HCT116 (cell line): ENCODE measurements at places on chromosomes 4 and X. TPM values are rescaled to one million over a fixed set of nuclear protein-coding genes. Genes with fewer than 3 reads are reported as not detected.

- DNase-seq: no peak
Observed at GRCh38 chrX:6223516-6223915, 5.2 kb downstream of the NLGN4X start.

- no peak for DNase-seq
Observed at GRCh38 chr4:3747581-3747904, 18.6 kb upstream of the ADRA2C start.

Gene MAGED4B
- 0.52 TPM for total RNA-seq

GRCh38 chr4:98341309-98341708 lies 80.1 kb downstream of the RAP1GDS1 start:
- DNase-seq: no peak

Gene OCRL
- total RNA-seq: 19.8 TPM

Gene PDLIM5
- total RNA-seq: 130 TPM

- no peak for DNase-seq
Observed at GRCh38 chrX:35786271-35786670, 11.9 kb upstream of the MAGEB16 start.

DNA sequence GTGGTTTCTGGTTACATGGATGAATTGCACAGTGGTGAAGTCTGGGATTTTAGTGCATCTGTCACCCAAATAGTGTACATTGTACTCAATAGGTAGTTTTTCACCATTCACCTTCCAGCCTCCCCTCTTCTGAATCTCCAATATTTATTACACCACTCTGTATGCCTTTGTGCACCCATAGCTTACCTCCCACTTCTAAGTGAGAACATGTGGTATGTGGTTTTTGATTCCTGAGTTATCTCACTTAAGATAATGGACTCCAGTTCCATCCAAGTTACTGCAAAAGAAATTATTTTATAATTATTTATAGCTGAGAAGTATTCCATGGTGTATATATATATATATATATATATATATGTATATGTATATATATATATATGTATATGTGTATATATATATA lies 155.8 kb downstream of the HHIP start:
- DNase-seq: no peak

GRCh38 chr4:26424153-26424552 lies 66.1 kb downstream of the CCKAR start:
- DNase-seq: no peak

Gene EFNB1
- 14.7 TPM for total RNA-seq

Gene PHKA1
- total RNA-seq: 15.3 TPM

GRCh38 chr4:29805245-29805644 lies 914.9 kb upstream of the PCDH7 start:
- DNase-seq: peak; percentile 13

Gene SHROOM2
- 5.3 TPM for total RNA-seq

GRCh38 chrX:121641560-121641959 lies 594.1 kb downstream of the GLUD2 start:
- DNase-seq: no peak

Gene SFRP2
- total RNA-seq: 0.22 TPM

- DNase-seq: peak; percentile 21
Observed at GRCh38 chr4:4637710-4638109, 95.9 kb upstream of the STX18 start.

Gene SOX3
- not detected for total RNA-seq

- DNase-seq: no peak
Observed at GRCh38 chr4:73725510-73725909, 14.9 kb upstream of the CXCL8 start.

Gene GPR143
- total RNA-seq: 1.8 TPM

DNA sequence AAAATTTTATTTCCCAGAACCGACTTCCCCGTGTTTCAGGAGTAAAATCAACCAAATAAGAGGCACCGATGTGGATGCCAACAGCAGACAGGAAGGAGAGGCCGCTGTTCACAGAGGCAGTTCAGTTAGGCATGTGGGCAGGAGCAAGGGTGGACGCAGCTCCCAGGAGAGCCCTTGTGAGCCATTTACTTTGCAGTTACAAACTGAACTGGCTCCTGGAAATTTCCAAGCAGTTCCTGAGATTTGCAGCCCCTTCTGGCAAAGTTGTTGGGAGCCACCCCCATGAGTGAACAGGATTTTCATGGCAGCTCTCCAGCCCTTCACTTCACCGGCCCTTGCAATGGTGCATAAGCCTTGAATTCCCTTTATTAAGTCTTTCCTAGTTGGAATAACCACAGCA lies 189.1 kb downstream of the AFAP1 start:
- no peak for DNase-seq

- DNase-seq: no peak
Observed at GRCh38 chr4:78293348-78293747, 236.2 kb downstream of the FRAS1 start.

Gene HS3ST1
- total RNA-seq: 134 TPM

DNA sequence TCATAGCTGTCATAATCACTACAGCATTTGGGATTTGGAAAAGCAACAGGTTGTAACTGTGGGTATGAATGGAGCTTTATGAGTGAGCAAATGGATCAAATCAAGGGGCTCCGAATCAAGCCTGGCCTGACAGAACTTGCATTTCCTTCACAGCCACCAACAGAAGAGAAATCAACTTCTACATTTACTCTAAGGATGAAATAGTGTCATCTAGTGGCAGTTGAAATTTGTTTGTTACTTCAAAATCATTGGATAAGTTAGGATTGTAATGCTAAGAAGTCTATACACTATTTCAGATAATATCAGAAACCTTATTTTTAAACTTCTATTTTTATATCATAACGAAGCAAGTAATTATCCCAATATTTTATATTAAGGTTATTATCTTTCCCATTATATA lies 10.7 kb upstream of the WDR17 start:
- no peak for DNase-seq

DNA sequence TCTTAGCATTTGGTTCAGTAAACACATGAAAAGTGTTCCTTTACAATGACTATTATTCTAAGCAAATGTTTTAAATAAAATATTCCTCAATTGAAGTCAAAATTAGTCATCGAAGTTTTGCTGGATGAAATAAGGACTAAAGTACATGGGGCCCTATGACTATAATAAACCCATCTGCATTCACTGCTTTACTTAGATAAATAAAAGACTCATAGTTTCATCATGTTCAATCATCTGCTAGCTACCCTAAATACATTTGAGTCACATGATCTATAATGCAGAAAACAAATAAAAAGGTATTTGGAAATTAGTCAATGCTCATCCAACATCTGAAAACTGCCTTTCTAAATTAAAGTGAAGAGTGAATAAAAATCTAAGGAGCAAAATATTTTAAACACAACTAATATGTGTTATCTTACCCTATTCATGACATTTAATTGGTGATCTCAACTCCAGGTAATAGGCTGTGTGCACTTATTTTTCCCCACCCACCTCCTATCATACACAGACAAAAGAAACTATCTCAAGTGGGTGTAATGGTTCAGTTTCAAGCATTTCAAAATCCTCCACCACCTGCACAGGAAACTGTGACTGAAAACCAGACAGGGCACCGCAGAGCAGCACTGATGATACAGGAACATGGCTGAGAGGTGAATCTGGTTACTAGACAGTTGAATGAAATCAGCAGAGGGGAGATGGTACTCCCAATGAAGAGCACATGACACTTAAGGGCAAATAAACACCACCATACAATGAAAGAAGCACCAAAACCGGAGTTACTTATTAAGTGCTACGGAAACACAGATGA lies 78.6 kb downstream of the CAMK2D start:
- DNase-seq: no peak

GRCh38 chr4:163332526-163333406 lies at the start of gene NPY1R:
Gene NPY1R, minus strand, starts transcription at chr4:163332596. Its CDS starts 6,042 bp downstream, at chr4:163326554.
- peak; percentile 34 for DNase-seq

Gene CNKSR2
- total RNA-seq: not detected

- no peak for DNase-seq
Observed at GRCh38 chrX:51893931-51894696, 691 bp downstream of the MAGED1 start.

- no peak for DNase-seq
Observed at GRCh38 chr4:137422666-137423065, 109.6 kb downstream of the PCDH18 start.

Gene DGKK
- total RNA-seq: not detected
